ENCODE measurements at places on chromosomes 7 and 10.

- DNase-seq = no peak
These were observed 32.8 kb upstream of the NUB1 start for GRCh38 chr7:151308791-151309190.

- DNase-seq = peak; percentile 54
These were observed 13.1 kb upstream of the CAMK2G start for GRCh38 chr10:73887294-73888039.

DNA sequence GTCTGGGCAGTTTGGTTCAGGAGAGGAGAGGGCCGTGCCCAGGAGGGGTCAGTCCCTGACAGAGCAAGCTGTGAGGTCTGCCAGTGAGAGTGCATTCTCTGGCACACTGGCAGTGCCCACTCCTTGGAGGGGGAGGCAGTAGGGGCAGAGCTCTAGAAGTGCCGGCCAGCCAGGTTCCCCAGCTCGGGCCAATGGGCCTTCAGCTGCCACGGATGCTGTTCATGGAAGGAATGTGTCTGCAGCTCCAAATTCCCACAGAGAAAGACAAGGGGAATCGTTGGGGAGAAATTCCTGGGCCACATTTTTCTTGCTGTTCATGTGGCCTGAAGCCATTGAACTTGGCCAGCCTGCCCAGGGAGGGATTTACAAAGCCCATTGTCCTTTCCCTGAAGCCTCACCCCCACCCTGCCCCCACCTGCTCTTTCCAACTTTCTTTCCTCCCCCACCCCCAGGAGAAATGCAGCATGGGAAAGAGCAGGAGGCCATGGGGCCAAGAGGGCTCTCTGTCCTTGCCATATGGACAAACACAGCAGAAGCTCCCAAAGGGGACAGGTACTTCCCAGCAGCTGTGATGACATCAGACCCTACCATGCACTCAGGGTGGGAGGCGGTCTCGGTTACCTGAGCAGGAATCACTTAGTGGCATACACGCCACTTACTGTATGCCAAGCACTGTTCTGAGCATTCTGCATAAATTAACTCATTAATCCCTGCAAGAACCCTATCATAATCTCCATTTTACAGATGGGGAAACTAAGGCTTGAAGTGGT is 70.7 kb downstream of the ARHGAP22 start:
- no peak for DNase-seq

DNA sequence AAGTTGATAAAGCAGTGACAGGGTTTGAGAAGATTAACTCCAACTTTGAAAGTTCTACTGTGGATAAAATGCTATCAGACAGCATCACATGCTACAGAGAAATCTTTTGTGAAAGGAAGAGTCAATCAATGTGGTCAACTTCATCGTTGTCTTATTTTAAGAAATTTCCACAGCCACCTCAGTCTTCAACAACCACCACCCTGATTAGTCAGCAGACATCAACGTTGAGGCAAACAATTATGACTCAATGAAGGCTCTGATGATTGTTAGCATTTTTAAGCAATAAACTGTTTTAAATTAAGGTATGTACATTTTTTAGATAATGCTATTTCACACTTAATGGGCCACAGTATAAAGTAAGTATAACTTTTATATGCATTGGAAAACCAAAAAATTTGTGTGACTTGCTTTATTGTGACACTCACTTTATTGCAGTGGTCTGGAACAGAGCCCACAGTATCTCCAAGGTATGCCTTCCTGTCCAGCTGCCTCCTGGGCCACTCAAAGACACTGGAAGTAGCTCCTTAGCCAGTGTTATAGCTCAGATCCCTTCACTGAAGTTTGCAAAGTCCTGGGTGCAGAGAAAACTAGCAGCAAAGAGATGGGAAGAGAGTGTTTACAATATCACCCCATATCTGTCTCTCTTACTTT is 293.1 kb downstream of the ARHGAP12 start:
- no peak for DNase-seq

- no peak for DNase-seq
These were observed 19.9 kb upstream of the SEC61G start for GRCh38 chr7:54778696-54779540.
